ENCODE measurements at places on chromosomes 2 and 18.

DNA sequence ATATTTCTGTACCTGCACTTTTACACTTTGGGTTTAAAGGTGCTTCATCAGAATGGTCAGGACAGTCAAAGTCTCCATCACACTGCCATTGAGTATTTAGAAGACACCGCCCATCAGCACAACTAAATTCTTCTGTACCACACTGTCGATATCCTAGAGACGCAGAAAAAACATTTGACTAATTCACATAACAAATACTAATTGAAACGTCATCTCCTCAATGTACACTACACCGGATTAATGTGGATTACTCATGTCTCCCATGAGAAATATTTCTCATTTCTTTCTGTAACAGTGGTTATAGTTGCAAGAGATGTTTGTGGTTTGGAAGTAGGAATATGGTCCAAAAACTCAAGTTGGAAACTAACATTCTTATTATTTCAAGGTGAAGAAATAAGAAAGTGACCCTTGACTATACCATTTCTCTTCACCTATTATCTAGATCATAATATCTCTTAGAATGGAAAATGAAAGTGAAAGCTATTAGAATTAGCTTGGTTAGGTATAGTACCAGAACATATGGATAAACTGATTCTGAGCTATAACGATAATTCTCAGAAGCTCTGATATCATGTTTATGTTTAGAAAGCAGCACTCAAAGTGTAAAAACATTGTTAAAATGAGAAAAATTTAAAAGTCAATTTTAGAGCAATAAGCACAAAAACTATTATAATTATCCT lies 1627.7 kb downstream of the LRP1B start:
- peak; percentile 31 for DNase-seq

- no peak for DNase-seq
Measured at GRCh38 chr2:216819055-216819454, 40.8 kb downstream of the TNP1 start.

- no peak for DNase-seq
Measured at GRCh38 chr18:71942433-71942832, 601.7 kb downstream of the CBLN2 start.

DNA sequence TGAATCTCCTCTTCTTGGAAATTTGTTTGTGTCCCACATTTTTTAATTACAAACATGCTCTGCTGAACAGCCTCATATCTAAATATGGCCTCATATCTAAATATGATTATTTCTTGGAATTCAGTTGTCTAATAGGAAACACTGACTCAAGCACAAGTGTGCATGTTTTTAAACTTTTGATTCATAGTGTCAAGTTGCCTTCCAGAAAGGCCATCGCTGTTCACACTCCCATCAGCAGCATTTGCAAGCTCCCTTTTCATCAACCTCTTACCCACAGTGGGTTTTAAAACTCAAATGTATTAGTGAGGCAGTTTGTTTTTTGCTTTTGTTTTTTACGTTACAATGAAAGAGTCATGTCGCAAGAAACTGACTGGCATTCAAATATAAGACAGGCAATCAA lies 65.2 kb upstream of the SMAD2 start:
- no peak for DNase-seq

- DNase-seq, result no peak
Measured at GRCh38 chr2:58601017-58601416, 359.9 kb upstream of the FANCL start.

- DNase-seq, result no peak
Measured at GRCh38 chr18:74610860-74611259, 13.2 kb downstream of the ZNF407 start.

DNA sequence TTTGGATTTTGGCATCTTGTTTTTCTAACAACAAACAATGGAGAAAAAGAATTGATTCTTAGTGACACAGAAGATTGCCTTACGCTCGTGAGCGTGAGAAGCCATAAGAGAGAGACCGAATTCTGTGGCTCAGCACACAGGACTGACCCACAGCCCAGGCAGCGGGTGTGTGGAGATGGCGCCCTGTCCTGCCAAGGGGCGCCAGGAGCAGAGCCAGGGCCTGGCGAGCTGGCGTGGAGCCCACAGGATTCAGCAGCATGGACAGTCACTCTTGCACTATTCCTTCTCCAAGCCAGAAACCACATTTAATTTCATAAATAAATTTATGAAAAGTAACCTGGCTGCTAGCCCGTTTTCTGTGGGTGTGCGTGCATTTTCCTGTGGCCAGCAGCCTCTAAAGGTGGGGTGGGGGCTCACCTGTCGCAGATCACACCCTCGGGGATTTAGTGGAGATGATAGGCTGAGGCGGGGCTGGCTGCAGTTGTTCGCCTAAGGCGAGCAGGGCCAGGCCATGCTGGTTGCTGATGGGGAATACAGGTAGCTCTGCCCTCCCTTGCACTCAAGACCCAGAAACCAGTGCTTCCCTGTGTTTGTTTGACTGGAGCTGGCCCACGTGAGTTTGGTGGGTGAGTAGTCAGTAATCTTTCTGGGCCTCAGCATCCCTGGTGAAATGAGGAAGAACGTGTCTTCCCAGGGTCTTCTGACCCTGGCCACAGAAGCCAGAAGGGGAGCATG lies 46.2 kb downstream of the FAM168B start:
- DNase-seq, result no peak

GRCh38 chr18:31077878-31078277 lies 24.3 kb downstream of the DSC2 start:
- no peak for DNase-seq

DNA sequence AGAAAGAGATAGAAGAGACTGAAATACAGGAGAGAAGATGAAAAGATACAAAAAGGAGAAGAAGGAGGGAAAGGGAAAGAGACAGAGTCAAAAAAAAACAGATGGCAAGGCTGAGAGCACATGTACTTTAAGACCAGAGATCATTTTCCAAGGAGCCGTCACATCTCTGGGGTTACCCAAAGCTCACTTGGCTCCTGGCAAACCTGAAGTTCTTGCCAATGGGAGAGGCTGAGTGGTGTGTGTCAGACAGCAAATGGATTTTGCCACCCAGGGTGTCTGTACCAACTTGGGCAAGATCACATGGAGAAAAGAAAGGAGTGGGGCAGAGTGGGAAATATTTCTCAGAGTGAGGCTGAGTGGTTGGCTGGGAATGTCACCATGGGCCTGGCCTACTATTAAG lies 219.3 kb upstream of the TNP1 start:
- DNase-seq, result no peak

All from HS-27A (cell line).